ENCODE measurements at places on chromosomes 5 and 9. TPM values are rescaled to one million over a fixed set of nuclear protein-coding genes. Genes with fewer than 3 reads are reported as not detected.

FOXD4L3 gene
- not detected for total RNA-seq

PTGDS gene
- 17.8 TPM for total RNA-seq

CMYA5 gene
- total RNA-seq = 0.19 TPM

CHSY3 gene
- total RNA-seq = not detected

MEIKIN gene
- 1.5 TPM for total RNA-seq

SIGMAR1 gene
- 54.6 TPM for total RNA-seq

OLFML2A gene
- not detected for total RNA-seq

WDR38 gene
- total RNA-seq = not detected

SHOC1 gene
- total RNA-seq = not detected
